Left renal pelvis (tissue), 4 donors: ENCODE measurements at places on chromosomes 6 and 20. TPM values are rescaled to one million over a fixed set of nuclear protein-coding genes. Genes with fewer than 3 reads are reported as not detected.

Gene NKAIN4
- 26.0 TPM for polyA plus RNA-seq

- DNase-seq, result no peak
Measured at GRCh38 chr20:21358737-21359136, 38.6 kb downstream of the NKX2-4 start.

DNA sequence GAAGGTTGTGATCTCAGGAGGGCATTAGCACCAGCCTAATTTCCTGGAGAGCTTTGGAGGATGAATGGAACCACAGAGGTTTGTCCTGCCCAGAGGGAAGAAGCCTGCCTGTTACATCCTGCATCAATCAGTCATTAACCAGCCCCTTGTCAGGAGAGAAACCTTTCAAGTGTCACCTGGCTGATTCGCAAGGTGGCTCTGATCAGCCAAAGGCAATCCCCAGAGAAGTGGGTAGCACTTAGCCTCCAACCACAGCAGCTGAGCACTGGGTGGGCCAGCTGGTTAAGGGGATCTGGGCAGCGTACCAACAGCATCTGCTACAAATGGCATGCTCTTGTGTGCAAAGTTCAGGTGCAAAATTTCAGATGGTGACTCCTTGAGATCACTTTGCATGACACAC, 26.9 kb downstream of the ANKEF1 start:
- no peak for DNase-seq

DNA sequence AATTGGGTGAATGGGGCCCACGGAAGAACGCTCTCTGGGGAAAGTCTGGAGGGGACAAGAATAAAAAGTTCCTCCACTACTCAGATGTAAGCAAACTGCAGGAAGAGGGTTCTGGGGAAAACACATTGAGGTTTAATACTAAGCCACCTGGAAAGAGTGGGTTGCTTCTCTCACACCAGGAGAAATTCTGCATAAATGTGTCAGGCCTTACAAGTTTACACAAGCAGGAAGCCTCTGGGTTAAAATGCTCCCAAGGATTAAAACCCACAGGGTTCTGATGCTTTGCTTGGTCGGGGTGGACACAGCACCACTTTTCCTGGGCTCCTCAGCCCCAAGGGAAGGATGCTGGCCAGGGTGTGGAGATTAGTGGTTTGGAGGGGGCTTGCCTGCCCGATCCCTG, 122.1 kb upstream of the SLC22A23 start:
- no peak for DNase-seq

DNA sequence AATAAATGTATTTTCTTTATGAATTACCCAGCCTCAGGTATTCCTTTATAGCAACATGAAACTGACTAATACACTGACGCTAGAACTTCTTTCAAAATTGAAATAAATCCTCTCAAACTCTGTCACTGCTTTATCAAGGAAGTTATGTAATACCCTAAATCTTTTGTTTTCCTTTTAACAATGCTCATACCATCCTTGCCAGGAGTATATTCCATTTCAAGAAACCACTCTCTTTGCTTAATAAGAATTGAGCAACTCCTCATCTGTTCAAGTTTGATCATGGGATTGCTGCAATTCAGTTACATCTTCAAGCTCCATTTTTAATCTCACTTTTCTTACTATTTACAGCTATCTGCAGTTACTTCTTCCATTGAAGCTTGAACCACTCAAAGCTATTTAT, 707.6 kb upstream of the MARCKS start:
- no peak for DNase-seq

GRCh38 chr6:34044945-34045595, 100.8 kb downstream of the GRM4 start:
- no peak for DNase-seq

- no peak for DNase-seq
Measured at GRCh38 chr6:24330137-24330732, 27.6 kb downstream of the DCDC2 start.

- no peak for DNase-seq
Measured at GRCh38 chr20:23121751-23122320, 35.7 kb upstream of the CD93 start.

GRCh38 chr6:87078983-87079616, 15.8 kb downstream of the CGA start:
- peak; percentile 62 for DNase-seq
